ENCODE measurements at places on chromosomes 11 and 22.

GRCh38 chr22:36201630-36202319, at the start of gene APOL4:
Gene APOL4 (minus strand): TSS chr22:36201809. CDS start chr22:36201734, 75 bp downstream.
- DNase-seq, result no peak

GRCh38 chr11:17477361-17477760, 716 bp upstream of the ABCC8 start:
- DNase-seq, result no peak

- DNase-seq, result no peak
Measured at GRCh38 chr11:107691000-107691750, 20.7 kb downstream of the SLN start.

DNA sequence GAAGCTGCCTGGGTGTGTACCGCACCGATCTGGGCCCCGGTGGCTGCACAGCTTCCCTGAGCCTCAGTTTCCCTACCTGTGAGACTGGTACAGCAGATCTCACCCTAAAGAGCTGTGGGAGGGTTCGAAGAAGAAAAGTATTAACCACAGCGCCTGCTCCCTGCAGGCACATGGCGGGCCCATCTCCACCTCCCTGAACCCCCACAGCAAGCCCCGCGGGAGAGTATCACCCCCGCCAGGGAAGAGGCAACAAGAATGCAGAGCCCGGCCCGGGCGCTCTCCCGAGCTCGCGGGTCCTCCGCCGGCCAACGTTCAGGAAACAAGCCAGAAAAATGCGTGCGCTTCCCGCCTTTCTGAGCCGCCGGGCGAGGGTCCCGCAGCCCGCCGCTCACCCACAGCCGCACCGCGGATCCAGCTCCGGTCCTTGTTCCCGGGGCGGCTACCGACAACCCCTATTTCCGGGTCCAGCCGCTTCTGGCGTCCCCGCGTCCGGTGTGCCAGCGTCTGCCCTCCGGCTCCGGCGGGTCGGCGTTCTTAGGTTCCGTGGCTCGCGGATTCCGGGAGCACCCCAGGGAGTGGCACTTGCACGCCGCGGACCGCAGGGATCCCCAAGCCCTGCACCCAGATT, at the start of gene TOP3B:
TOP3B (minus strand) TSS at position 450 of the 628 bp plus-strand sequence. CDS start 7,078 bp downstream, outside the sequence.
- peak; percentile 72 for DNase-seq

- DNase-seq, result no peak
Measured at GRCh38 chr11:26930518-26931247, 63.2 kb upstream of the FIBIN start.

GRCh38 chr22:46731246-46732040, 6.6 kb downstream of the CERK start:
- no peak for DNase-seq

DNA sequence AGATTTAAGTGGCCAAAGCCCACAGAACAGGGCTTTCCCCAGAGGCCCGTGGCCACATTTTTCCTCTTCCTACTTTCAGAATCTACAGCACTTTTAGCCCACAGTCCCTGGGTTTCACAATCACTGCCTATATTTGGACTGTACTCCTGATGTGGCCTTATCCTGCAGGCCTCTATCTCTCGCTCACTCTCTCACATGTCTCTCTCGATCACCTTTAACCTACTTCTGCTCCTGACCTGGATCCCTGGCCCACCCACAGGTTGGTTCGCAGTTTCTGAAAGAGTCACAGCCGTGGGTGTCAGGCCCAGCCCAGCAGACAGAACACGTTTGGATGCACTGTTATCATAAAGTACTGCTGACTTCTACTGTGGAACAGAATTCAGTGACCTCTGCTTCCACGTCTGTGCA, 55.5 kb downstream of the LARGE1 start:
- no peak for DNase-seq

- no peak for DNase-seq
Measured at GRCh38 chr11:95242091-95242844, 11.3 kb upstream of the SESN3 start.

GRCh38 chr11:92939305-92939704, 30.1 kb upstream of the MTNR1B start:
- no peak for DNase-seq

DNA sequence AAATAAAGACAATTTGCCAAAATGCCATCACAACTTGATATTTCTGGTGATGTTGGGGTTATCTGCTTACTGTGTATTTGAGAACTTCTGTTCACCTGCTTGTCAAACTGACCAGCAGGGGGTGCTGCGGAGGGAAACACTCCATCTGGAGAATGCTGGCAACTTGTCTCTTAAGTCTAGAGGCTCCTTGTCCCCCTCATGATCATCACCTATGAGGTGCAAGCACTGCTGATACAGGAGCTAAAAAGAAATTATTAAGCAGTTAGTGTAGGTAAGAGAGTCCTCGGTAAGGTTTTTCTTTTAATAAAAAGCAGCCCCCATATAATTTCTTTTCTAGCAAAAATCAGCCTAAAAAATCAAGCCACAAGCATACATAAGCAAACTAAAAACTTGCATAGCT, 32.7 kb upstream of the GLYATL1B start:
- peak; percentile 58 for DNase-seq

GRCh38 chr22:29205594-29206371, at the start of gene EMID1:
Gene EMID1 (plus strand): TSS chr22:29205896. CDS start chr22:29206039, 143 bp downstream.
- DNase-seq, result no peak

DNA sequence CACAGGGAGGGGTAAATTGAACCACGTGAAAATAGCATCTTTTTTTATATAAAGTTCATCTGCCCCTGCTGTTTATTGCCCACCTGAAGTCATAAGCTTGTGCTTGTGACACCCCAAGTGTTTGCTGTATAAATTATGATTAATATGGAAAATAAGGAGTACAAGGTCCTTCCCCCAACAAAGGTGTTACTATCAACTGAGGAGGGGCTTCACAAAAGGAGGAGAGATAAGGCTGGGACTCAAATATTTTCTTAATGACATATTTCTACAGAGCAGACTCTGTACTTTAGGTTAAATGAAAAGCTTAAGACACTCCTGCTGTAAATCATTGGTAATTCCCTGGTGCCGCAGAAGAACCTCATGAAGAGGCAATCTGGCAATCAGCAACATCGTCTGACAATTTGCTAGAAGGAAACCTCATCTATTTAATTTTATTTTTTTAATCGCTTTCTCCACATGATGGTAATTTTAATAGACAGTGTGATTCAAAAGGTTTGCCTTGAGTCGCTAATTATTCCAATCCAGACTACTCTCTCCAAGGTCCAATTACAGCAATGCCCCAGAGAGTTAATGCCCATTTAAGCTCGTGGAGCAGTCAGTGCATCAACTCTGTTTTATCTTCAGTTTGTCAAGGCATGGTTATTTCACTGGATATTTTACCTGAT, 1432.4 kb downstream of the FAM181B start:
- no peak for DNase-seq

Data from memory B cell (primary cell).